MG63 (cell line): ENCODE measurements at places on chromosomes 2 and 18. TPM values are rescaled to one million over a fixed set of nuclear protein-coding genes. Genes with fewer than 3 reads are reported as not detected.

Gene ARHGEF33
- 0.05 TPM in 1 of 2 replicates, not detected in the other for total RNA-seq

Gene RNF149
- 33.8 and 34.5 TPM in 2 replicates for total RNA-seq

Gene FBLN7
- not detected in 2 replicates for total RNA-seq

Gene PMAIP1
- 14.1 and 17.6 TPM in 2 replicates for total RNA-seq

Gene MEP1B
- 0.20 TPM in 1 of 2 replicates, not detected in the other for total RNA-seq

Gene FLACC1
- 0.26 TPM in 1 of 2 replicates, not detected in the other for total RNA-seq

Gene SNTG2
- not detected in 2 replicates for total RNA-seq

Gene PTPN4
- 5.3 and 11.1 TPM in 2 replicates for total RNA-seq

- DNase-seq, result peak; percentile 43
Observed at GRCh38 chr2:173589604-173590275, 235.1 kb downstream of the CDCA7 start.

DNA sequence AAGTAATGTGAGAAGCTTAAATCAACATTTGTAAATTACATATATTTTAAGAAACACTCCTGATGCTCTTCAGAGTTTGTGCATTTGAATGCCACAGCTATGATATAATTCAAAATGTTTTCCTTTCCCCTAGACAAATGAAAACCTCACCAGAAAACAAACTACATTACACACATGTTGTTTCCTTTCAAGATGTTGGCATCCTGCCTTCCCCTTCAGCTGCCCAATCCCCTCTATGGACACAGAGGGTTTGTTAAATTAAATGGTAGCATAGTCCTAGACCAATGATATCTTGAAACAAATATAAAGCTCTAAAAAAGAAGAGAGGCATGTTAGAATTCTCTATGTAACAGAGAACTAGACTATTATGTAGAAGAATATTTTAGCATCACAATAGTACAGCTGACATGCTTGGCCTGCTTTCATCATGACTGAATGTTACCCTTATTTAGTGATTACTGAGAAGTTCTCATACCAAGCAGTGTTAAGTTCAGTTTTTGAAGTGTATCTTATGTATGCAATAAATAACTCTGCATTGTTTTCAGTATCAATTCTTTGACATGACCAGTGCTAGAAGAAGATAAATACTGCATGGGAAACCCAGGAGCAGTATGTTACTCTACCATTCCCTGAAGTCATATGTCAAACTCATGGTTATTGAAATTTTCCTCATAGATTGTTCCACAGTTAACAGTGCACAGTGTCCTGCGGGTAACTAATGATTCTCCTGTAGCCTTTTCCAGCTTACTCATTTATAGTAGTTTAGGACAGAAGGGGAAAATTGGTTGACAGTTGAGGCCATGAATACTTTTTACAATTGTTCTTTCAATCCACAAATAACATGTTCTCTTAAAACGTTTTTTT, 316.3 kb upstream of the KCNJ3 start:
- DNase-seq, result no peak

GRCh38 chr2:85134896-85135659, 1.9 kb downstream of the TCF7L1 start:
- DNase-seq, result no peak

- DNase-seq, result no peak
Observed at GRCh38 chr18:55534547-55534946, 53.4 kb downstream of the TCF4 start.

- DNase-seq, result no peak
Observed at GRCh38 chr18:77529492-77530176, 280.0 kb downstream of the GALR1 start.

DNA sequence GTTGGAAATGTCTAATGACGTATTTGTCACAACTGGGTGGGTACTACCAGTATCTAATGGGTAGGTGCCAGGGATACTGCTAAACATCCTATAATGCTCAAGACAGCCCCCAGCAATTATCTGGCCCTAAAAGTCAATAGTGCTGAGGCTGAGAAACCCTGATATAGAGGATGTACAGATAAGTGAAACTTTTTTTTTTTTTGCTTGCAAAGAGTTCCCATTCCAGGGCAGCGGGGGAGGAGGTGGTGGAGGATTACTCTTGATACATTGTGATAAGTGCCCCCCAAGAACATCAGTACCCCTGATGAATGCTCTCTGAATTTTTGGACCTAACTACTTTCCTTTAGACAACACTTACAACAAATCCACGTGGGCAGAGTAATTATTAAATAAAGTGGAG, 329.7 kb upstream of the SPRED2 start:
- no peak for DNase-seq

- DNase-seq, result no peak
Observed at GRCh38 chr2:30883822-30884221, 76.6 kb upstream of the CAPN13 start.

- no peak for DNase-seq
Observed at GRCh38 chr18:77105028-77105427, 27.6 kb downstream of the MBP start.

DNA sequence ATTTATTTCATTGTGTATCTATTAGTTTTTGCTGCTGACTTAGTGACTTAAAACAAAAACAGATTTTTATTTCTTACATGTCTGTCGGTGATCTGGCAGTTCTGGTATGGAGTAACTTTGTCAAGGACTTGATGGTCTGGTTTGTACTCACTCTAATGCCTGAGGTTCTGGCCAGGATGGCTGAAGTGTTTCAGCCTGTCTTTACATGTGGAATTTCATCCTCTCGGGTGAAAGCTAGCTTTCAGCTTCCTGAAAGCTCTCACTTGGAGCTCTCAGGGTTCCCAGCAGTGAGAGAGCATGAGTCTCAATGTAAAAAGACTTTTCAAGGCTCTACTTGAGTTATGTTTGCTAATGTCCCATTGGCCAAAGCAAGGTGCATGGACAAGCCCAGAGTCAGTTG, 216.4 kb downstream of the NR4A2 start:
- no peak for DNase-seq

DNA sequence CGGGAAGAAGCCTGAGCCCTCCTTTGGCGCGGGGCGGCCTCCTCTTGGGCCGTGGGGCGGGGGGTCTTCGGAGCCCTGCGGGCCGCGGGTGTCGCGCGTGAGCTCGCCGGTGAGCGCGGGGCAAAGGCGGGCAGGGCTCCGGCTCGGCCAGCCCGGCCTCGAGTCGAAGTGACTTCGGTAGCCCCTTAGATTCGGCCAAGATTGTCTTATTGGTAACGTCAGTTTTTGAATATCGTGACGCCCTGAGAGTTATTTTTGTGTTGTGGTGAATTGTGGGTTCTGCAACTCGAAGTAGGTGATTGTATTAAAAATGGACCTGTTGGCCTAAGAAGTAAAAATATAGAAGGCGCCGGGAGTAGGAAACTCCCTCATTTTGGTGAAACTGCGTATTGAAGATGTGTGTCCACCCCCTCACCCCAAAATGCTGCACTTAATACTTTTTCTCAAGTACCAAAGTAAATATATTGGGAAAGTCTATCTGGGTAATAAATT, 669 bp downstream of the MARCHF7 start:
- no peak for DNase-seq

- DNase-seq, result no peak
Observed at GRCh38 chr18:31586616-31587015, 5.1 kb upstream of the TTR start.

DNA sequence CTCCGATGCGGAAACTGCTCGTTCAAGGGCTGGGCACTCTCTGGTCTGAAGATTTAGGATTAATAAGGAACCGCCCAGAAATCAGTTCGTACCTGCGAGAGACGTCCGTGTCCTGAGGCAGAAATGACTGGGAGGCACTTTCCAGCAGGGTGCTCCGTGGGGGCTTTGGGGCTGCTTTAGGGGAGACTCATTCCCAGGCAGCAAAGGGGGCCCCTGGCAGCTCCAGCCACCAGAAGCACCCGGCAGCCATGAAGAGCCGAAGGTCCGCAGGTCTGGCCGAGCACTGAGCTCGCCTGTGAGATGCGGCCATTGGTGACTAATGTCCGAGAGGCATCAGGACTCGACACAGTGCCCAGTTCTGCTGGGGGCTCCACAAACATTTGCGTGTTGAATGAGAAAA, 20.9 kb downstream of the KCNG2 start:
- DNase-seq, result no peak

GRCh38 chr2:109630441-109631430, 16.6 kb downstream of the SOWAHC start:
- DNase-seq, result no peak

DNA sequence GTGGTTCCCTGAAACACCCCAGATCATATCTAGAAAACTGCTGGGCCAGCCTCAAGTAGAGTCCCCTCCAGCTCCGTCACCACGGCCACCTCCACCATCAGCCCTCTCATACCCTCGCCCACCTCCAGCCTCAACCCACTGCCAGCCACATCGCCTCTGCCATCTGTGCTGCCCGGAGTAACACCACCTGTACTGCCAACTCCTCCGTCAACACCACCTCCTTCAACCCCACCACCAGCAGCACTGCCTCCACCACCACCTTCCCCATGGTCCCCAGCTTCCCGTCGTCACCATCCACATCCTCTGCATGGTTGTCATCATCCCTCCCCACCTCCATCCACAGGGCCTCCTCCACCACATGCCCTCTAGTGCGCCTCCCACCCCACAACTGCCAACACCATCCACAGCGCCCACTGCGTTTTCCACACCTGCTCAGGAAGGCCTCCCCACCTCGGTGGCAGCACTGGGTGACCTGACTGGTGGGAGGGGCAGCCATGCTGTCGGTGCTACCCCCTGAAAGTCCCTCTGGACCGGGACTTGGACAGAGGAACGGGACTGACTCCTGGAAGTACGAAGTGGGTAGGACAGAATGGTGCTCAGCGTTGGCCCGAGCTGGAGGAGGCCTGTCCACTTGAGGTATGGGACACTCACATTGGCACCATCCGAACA, 1.6 kb downstream of the SNED1 start:
- no peak for DNase-seq

DNA sequence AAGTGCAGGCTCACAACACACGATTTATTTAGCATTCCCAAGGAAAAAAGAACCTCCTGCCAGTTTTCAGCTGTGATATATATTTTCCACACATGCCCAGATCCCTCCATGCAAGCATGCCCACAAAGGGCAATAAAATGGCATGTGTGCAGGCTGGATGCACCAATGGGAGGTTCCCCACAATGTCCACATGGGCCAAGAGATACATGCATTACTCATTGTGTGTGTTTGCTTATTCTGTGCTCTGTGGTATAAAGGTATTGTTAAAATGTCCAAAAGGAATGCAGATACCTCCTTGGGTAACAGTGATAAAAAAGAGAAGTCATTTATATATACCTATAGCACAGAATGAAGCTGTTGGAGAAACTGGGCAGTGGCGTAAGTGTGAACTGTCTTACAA, 207.4 kb downstream of the FHOD3 start:
- DNase-seq, result no peak

GRCh38 chr2:10914272-10914693, 2.5 kb downstream of the KCNF1 start:
- peak; percentile 64 for DNase-seq

DNA sequence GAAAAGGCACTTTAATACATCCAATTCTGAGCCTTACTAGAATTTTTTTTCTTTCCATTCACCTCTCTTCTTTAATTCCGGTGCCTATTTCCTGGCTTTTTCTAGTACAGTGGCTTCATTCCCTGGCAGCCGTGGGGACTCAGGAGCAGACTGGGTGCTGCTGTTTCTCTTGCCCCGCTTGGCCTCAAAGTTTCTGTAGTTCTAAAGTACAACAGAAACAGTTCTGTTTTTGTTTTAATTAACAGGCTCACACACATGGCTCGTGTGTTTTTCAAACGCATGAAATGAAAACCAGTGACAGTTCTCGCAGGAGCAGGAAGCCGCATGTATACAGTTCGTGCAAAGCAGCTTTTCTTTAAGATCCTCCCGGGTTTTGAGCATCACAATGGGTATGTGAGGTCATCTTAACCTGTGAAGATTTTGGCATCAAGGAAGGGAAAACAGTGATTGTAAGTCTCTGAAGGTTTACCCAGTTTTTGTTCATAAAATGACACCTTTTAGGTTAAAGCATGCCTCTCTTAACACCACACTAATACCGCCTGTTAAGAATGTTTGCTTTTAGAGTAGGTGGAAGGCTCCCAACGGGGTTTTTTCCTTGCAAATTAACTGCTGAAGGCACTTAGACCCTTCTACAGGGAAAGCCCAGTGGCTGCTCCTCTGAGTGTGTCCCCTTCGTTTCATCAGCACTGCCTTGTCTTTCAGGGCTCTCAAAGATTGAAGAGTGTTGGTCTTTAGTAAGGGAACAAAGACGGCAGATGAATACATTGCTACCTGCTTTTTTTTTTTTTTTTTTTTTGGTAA, 5.8 kb downstream of the FZD7 start:
- peak; percentile 7 for DNase-seq

GRCh38 chr2:48519593-48519992, 10.4 kb upstream of the STON1 start:
- DNase-seq, result no peak

GRCh38 chr18:34760444-34760843, 50.3 kb downstream of the DTNA start:
- no peak for DNase-seq

- no peak for DNase-seq
Observed at GRCh38 chr2:191999101-191999841, 152.4 kb upstream of the CAVIN2 start.

DNA sequence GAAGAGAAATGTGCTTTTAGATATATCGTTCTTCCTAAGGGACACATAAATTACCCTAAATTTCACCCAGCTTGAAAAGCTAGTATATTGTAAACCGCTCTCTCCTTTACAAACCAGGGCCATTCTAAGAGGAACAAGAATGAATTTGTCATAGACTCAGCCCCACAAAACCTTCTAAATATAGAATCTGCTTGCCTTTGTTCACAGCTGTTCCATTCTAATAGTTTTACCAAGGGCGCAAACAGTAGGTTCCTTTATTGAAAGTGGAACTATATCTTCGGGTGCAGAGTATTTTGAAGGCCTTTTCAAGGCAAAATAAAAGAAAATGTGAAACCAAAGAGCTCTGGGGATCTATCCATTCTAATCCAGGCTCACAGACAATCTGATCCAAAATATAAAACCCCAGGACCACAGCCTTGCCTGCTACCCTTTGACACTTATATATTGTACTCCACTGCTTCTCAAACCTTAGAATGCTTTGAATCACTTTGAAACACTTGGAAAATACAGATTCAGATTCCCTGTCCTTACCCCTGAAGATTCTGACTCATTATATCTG, 316.8 kb downstream of the PAX3 start:
- DNase-seq, result no peak

- no peak for DNase-seq
Observed at GRCh38 chr2:36461039-36461681, 105.6 kb downstream of the CRIM1 start.

- no peak for DNase-seq
Observed at GRCh38 chr2:3311601-3312000, 66.0 kb downstream of the EIPR1 start.

DNA sequence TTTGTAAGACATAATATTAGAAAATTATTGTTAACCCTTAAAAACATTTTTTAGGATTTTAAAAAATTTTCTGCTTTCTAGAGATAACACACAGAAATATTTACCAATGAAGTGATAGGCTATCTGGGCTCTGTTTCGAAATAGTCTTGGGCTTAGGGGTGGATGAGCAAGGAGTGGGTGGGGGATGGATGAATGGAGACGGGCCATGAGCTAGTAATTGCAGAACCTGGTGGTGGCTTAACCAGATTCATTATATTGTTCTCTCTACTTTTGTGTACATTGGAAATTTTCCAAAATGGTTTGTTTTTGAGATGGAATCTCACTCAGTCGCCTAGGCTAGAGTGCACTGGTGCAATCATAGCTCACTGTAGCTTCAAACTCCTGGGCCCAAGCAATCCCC, 89.6 kb downstream of the TCF7L1 start:
- DNase-seq, result no peak

GRCh38 chr2:216920143-216920876, 60.4 kb upstream of the TNP1 start:
- no peak for DNase-seq

- no peak for DNase-seq
Observed at GRCh38 chr18:48949050-48949605, 1.6 kb downstream of the SMAD7 start.
